8988T (cell line): ENCODE measurements at places on chromosomes 2 and 18.

DNA sequence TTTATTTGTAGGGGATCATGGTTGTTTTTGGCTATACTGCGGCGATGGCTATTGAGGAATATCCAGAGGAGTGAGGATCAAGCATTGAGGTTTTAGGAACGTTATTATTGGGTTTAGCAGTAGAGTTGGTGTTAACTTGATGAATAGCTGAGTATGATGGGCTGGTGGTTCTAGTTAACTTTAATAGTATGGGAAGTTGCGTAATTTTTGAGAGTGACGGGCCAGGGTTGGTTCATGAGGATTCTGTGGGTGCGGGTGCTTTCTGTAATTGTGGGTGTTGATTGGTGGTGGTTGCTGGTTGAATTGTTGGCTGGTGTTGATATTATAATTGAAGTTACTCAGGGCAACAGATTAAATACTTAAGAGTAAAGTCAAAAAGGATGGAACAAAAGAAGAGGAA, 6.0 kb upstream of the RAB6D start:
- DNase-seq: no peak

- DNase-seq: no peak
These were observed 203.4 kb downstream of the TPGS2 start for GRCh38 chr18:36625386-36625785.

DNA sequence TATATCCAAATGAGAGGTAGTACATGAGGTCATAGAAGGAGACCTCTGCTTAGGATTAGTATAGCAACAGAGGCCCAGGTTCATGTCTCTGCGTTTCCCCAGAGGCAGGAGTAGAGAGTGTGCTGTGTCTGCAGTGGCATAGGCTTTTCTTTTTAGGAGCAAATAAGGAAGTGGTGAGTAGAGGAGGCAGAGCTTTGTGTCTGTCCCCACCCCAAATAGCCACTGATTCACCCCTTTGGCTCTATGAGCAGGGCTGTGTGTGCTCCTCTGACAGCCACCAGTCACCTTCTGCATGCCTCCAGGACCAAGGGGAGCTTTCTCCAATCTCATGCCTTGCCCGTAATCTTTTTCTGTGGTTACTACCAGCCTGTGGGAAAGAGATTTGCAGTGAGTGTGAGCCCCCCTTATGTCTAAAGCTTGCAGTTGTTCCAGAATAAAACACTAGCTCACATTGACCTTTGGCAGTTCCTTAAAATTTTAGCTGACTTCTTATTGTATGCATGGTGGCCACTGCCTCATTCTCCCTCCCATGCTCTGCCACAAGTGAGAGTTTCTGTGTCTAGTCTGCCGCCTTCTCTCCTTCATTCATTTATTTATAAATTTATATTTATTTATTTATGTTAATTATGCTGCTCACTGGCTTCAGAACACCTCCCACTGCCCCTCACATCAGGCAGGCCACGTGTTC, 23.5 kb upstream of the ELAC1 start:
- DNase-seq: no peak

GRCh38 chr18:58144671-58145285, 100.8 kb downstream of the NEDD4L start:
- no peak for DNase-seq

GRCh38 chr2:240594511-240595380, 8.2 kb downstream of the CAPN10 start:
- no peak for DNase-seq

DNA sequence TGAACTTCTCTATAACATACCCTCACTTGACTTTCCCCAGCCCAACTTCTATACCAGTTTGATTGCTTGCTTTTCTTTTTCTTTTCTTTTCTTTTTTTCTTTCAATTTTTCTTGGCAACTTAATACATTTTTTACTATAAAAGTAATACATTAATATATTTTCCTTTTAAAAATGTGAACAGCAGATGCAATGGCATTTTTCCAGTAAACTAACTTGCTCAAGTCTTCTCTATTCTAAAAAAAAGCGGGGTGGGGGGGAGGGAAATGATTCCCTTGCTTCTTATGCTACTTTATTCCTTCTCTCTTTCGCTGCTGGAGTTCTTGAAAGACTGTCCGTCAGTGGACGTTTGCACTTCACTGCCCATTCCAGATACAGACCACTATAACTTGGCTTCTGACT, 70.5 kb downstream of the RBMS1 start:
- DNase-seq: no peak

DNA sequence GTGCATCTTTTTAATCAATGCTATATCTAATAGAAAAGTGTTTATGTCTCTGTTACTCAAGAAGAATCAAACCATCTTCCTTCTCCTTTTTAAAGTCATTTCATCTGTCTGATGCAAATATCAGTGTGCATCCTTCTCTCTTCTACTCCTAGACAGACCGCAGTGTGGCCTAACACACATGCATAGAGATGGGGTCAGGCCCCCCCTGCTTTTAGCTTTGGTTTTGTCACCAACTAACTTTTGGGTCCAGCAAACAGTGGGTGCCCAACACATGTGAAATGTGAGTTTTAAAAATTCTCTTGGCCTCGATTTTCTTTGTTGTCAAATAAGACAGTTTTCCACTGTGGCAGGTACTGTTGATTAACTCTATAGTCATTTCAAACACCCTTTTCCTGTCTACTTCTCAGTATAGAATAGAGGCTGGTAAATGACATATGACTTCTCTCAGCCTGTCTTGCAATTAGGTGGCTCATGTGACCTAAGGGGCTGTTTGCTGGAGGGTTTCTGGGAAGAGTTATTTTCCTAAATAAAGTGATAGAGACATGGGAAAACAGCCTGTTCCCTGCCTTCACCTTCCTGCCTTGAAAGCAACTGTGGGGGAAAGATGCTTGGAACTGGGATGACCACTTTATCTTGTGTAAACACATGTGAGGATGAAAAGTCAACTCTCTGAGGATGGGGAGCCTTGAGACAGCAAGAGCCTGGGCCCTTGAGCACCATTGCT, 65.7 kb upstream of the DARS1 start:
- DNase-seq: no peak

GRCh38 chr2:147913701-147914480, 69.1 kb downstream of the ACVR2A start:
- DNase-seq: no peak

DNA sequence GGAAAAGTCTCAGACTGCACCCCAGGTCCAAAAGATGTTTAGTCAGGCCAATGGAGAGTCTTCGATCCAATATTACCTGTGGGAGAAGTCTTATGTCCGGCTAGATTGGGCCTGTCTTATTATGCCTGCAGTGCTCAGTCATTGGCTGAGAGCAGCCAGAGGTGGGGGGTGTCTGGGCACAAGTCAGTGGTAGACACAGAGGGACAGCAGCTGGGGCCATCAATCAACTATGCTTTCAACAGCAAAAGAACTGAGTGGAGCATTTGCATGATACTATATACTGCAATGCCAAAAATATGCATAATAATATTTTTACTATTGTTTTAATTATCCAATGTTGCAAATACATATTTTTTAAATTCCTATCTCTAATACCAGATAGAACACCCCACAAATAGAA, 298.6 kb upstream of the CDH20 start:
- no peak for DNase-seq

DNA sequence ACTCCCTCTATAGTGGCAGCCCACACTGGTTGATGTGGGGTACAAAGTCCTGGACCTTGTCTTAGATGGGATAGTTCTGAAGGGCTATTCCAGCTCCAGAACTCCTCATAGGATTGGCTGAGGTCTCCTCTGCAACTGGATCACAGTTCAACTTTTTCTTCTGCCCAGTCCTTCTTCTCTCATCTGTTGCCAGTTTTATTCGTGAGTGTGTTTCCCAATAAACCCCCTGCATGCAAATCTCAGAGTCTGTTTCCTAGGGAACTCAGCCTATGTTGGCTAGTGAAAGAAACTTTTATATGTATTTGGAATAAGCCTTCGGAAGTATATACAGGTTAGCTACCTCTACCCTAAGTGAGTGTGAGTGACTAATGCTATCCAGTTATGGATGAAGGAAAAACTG, 823.4 kb downstream of the SLC4A3 start:
- DNase-seq: no peak

- DNase-seq: no peak
These were observed 422.8 kb upstream of the ZEB2 start for GRCh38 chr2:144942516-144943256.

DNA sequence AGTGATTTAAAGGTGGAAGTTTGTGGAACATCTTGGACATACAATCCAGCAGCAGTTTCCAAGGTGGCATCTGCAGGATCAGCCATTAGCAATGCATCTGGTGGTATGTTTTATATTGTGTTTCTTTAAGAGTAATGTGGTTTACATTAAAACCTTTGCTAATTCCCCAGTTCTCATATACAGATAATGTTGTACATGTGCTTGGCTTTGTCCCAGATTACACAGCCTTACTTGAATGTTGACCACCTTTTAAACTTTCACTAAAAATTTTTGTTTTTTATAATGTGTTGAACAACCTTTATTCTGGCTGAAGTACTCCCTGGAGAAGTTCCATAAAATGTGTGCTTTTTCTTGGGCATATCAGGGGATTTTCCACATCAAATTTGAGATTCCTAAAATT, 57.5 kb downstream of the MIB1 start:
- DNase-seq: no peak

DNA sequence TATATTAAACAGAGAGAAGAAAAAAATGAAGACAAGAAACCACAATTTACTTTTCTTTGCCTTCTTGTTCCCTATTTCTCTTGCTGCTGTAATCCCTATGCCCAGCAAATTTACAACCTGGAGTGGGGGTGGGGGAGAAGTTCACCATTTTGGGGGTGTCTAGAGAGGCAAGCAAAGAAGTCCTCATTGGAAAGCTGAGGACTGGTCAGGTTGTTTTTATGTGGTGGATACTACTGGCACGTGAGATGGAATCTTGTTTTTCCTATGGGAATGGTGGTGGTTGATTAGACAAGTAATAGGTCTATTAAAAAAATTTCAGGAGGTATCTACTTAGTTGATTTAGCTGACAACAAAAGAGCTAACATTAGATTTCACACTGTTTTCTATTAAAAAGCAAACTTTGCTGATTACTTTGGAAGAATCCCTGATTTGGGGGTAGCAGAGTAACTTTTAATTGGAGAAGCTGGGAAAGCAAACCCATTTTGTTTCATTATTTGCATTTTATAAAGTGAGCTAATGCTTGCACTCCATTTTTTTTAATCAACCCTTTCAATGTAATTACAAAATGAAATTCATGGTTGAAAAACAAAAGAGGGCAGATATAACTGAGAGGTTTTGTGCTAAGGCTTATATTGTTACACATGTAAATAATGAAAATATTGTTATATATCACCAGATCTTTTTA, 6.0 kb downstream of the POU3F3 start:
- DNase-seq: no peak
